ENCODE measurements at places on chromosomes 13 and 19.

DNA sequence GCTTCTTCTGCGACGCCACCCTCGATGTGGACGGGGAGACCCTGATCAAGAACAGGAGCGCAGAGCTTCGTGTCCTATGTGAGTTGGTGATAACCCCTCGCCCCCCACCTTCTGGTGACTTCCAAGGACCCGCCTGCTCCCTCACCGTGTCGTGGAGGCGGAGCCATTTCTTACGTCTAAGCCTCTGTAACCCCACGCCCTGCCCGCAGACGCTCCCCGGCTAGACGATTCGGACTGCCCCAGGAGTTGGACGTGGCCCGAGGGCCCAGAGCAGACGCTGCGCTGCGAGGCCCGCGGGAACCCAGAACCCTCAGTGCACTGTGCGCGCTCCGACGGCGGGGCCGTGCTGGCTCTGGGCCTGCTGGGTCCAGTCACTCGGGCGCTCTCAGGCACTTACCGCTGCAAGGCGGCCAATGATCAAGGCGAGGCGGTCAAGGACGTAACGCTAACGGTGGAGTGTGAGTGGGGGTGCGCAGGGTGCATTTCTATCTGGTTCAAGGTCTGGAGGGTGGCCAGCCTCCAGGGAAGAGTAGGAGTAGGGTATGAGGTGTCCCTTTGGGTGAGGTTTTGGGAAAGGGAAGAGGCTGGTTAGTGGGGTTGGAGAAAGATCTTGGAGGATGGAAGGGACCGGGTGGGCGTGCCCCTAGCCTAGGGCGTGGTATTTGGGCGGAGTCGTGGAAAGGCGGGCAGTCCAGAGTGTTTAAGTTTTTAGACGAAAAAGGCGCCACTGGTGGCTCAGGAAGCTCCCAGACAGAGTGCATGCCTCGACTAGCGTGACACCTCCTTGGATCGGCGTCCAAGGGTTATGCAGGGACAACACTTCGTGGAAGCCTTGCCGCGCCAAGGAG lies 3.3 kb downstream of the ICAM5 start:
- no peak for DNase-seq

- DNase-seq = peak; percentile 90
Observed at GRCh38 chr19:3880471-3881271, at the start of gene ATCAY. ATCAY (plus strand) TSS chr19:3880685; CDS start chr19:3885768, 5,083 bp downstream.

DNA sequence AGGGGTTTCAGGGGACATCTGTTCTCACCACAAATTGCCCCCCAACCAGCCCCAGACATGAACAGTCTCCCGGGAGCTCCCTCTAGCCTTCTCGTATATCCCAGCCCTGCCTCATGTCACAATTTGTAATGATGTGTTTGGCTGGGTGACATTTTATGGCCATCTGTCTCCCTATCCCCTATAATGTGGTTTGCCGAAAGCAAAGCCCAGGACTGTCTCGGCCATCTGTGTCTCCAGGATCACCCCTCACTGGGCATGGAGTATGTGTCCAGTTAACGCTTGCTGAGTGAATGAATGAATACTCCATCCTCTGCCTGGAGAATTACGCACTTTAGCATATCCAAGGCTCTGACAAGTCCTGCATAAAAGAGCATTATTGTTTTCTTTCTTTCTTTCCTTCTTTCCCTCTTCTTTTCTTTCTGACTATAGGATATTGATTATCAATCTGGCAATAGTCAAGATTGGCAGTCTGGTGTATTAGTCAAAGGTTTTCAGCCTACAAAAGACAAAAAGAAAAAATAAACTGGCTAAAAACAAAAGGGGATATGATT lies 15.1 kb downstream of the HPN start:
- no peak for DNase-seq

DNA sequence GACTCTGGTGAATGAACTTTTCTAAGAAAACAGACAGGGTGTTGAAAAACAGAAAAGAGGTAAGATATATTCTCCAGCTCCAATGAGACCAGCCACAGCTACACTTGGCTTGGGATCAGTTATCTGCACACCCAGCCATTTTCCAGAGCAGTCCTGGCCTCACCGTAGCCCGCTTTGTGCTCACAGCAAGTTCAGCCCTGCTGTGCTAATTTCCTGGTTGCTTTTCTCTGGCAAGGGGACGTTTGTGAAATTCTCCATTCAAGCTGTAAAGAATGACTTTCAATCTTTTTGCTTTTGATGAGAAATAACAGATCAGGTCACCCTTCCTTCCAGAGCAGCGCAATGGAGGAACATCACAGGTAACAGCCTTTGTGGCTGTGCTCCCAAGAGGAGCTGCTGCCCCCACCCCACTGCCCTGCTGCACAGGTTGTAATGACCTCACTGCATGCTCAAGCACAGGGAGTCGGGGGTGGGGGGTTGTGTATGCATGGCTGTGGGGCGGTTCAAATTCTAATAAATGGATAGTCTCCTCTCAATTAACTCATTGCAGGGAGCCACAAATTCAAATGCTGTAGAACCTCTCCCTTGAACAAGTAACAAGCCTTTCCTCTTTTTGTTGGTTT lies 516.6 kb upstream of the NBEA start:
- no peak for DNase-seq

DNA sequence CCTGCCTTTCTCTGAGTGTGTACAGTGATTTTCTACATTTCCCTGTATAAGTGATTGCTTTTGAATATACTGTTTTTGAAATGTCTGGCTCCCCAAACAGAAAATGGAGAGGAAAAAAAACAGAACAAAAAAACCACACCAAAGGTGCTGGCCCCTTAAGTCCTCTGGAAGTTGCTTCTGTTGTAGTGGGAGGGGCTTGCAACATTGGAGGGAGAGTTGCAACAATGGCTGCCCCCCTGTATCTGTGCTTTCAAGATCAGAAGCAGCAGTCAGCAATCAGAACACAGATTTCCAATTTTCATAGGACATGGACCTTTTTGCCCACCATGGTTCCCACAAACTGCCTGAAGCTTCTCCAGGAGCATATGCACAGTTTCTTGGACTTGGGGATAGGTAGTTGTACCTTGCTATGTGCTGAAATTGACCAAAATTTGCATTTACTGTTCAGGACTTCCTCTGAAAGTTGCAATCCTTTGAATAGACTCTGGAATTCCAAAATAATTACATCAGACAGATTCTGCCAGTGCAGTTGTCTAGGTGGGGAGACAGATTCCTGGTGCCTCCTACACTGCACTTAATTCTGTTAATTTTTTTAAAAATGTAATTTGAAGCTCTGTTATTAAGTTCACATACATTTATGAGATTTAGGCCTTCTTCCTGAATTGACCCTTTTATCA lies 13.8 kb downstream of the BIVM start:
- DNase-seq = no peak

- no peak for DNase-seq
Observed at GRCh38 chr19:3504735-3505134, 1.4 kb upstream of the FZR1 start.

DNA sequence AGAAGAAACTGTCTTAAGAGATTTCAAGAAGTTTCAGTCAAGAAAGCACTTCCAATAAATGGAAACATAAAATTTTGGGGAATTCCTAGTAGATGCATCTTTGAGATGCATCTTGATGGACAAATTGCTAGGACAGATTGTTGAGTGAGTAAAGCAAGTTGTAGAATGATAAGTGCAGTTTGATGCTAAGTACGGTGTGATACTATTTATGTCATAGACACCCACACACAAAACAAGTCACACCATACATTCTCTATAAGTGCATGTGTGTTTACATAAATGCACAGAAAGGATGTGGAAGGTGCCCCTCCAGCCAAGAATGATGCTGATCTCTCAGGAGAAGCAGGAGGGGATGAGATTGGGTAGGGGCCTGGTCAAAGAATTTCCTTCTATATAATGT lies 375.7 kb downstream of the FOXO1 start:
- DNase-seq = no peak

DNA sequence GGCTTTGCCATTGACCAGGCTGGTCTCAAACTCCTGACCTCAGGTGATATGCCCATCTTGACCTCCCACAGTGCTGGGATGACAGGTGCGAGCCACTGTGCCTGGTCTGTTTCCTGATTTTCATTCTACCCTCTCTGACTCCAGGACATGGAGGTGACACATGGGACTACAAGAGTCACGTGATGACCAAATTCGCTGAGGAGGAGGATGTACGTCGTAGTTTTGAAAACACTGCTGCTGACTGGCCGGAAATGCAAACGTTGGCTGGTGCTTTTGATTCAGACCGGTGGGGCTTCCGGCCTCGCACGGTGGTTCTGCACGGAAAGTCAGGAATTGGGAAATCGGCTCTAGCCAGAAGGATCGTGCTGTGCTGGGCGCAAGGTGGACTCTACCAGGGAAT lies 40.2 kb downstream of the NLRP5 start:
- no peak for DNase-seq

DNA sequence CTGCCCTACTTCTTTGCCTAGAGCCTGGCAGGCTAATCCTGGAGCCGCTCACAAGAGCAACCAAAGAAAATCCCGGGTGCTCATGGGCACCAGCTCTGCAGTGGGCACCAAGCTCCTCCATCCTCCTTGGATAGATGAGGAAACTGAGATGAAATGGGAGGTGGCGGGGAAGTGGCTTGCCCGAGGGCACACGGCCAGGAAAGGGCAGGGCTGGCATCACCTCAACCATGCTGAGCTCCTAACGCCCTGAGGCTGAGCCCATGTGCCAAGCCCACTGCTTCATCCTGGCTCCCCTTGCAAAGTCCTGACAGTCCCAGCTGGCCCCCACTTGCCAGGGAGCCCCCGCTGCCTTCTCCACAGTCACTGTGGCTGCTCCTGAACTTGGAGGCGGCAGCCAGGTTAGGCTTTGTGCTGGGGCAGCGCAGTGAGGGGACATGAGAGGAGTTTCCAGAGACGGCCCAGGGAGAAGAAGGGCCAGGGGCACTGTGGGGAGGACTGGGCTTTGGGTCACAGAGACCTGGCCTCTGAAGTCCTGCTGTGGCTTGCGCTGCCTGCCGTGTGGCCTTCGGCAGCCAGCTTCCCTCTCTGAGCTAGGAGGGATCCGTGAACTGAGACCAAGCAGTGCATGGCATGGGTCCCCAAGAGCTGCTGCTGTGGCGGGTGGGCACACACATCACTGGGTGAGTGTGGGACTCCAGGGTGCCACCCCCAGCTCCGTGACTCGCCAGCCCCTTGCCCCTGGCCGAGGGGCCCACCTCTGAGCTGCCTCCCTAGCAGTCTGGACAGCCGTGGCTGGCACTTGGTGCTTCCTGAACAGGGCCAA lies 17.5 kb downstream of the TMED1 start:
- DNase-seq = no peak

DNA sequence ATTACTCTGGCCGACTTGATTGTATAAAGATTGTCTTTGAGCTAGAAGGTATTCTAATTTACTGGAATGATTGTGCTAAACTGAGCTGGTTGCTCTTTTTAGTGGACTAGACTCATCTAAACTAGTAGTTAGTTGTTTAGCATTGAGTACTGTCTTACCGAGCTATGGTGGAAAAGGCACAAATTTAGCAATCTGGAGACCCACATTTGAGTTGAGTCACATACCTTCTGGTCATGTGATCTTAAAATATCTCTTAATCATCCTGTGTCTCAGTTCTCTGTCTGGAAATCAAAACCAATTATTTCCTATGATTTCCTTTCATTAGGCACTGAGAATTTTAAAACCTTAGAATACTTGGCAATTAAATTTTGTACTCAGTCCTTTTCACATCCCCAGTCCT lies 349.5 kb downstream of the IRS2 start:
- no peak for DNase-seq

DNA sequence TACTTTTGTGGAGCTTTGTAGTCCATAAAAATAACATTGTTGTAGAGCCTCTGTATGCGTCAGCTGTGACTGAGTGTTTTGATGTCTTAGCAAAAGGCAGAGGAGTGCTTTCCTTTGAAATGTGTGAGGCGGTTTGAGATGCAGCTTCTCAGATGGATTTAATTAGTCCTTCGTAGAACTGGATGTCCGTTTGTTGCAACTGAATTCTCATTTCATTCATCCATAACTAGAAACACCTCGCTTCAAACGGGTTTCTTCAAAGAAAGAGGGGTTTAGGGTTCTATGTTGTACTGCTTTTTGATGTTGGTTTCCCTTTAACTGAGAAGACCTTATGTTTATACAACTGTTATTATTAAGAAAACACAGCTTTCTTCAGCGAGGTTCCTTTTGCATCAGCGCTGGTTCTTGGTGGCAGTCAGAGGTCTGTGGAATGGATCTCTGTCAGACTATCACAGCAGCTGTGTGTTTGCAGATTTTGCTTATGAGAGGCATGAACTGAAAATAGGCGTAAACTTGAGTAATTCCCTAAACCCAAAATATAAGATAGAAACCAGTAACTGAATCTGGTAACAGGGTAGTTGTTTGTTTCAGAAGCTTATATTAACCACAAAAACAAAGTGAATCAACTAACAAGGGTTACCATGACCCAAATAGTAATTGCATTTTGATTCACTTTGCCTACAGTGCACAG lies 194.4 kb downstream of the GGACT start:
- no peak for DNase-seq

GRCh38 chr19:10193790-10194499 lies 808 bp downstream of the DNMT1 start:
- DNase-seq = no peak

DNA sequence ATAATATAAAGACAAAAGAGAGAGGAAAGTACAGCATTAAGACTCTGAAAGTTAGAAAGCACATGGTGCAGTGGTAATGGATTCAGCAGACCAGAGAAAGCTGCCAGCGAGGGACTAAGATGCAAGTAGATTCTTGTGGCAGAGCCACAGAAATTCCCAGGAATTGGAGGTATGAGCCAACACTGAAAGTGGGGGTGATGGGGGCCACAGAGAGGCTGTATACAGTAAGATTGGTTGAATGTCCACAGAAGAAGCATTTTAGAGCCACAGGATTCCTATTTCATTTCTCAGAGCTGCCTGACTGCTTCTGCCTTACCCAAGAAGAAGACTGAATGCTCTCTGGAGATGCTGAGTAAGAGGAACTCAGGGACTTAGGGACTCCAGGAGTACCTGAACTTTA lies 295.0 kb downstream of the LMO7 start:
- DNase-seq = no peak

DNA sequence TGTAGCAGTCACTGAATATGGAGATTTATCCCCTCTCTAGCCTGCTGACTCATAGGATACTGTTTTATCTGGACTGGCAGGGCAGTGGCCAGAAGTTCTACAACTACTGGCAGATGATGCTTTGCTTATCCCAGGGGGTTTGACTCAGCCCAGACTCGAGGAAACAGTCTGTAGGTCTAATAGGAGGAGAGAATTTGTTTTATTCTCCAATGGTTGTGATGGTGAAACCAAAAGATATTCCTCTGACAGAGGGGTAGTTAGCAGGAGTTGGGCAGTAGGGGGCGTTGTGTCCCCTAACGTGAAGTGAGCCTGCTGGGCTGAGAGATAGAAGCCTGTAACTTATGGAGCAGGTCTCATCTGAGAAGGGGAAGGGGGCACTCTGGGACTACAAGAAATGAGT lies 74.9 kb downstream of the WTIP start:
- DNase-seq = no peak

Measured in posterior cingulate gyrus (tissue), 11 donors.